ENCODE measurements at places on chromosomes 2 and 18.

- no peak for DNase-seq
Measured at GRCh38 chr18:37138456-37138855, 309.5 kb downstream of the KIAA1328 start.

- no peak for DNase-seq
Measured at GRCh38 chr2:8641301-8641965, 40.4 kb upstream of the ID2 start.

GRCh38 chr2:238242731-238243495 is 3.1 kb upstream of the HES6 start:
- no peak for DNase-seq

DNA sequence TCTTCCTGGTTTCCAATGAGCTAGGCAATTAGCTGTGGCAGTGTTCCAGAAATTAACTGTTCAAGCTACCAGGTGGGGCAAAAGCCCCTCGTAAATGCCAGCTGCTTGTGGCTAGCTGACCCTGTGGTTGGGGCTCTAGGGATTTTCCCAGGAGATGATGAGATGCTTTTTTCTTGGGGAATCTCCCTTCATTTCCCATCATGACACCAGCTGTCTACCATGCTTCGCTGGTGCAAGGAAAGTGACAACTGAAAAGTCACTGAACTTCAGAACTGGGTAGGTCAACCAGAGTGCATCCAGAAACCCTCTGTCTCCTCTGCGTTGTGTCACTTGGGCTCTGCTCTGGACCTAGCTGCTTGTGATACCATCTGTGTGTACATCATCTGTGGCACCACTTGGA is 386.5 kb upstream of the DCC start:
- DNase-seq: no peak

DNA sequence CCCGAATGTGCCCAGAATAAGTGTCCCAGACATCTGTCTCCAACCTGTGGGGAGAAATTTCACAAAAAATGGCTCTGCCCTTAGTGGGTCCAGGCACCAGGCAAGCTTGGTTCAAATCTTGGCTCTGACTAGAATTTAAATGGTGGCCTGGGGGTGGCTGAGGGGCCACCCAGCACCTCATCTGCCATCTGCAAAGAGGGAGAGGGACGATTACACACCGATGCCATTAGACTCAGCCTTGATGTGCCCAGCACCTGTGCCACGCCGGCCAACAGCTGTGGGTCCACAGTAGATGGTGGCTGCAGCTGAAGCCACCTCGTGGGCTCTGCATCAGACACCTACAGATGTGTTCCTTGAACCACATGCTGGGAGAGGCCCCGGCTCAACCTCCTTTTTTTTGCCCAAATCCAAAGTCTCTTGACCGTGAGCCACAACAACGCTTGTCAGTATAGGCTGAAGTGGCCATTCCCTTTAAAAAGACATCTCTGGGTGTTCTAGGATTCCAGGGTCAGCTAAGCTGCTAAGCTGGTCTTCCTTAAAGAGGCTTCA is 222.0 kb upstream of the RAB6C start:
- DNase-seq: no peak

Measured in AG04450 (cell line).